Right kidney (tissue), 9 donors: ENCODE measurements at places on chromosomes 2 and 18.

GRCh38 chr2:72925328-72925943, 8.1 kb downstream of the EMX1 start:
- peak; percentile 59 for DNase-seq

- no peak for DNase-seq
Measured at GRCh38 chr2:121888189-121888557, 132.7 kb downstream of the TSN start.

DNA sequence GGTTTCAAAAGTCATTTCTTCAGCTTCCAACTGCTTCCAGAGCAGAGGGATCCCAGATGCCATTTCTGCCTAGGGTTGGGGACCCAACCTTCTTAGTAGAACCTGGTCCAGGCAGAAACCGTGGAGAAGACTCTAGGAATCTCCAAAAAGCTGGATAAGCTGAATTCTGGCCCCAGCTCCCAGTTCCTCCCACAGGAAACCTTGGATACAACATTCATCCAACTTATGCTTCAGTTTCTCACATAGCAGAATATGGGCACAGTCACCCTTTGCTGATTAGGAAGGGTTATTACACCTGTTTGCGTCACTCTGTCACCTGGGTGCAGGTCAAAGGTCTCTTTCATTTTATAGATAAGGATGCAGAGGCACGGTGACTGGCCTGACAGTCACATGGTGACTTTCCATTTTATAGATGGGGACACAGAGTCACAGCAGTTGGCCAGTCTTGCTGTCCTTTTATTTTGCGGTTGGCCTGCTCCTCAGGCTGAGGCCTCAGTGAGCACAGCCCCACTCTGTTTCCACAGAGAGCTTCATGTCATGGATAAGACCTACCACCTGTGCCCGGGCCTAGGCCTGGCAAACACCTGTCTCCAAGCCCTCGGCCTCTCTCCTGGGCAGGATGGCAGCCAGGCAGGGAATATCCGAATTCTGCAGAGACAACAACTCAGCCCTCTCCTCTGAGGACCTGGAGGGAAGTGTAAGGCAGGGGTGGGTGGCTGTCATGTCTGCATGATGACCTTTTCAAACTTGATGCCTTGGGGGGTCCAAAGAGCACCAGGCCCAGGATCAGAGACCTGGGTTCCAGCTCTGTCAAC, 148.8 kb downstream of the SMAD7 start:
- no peak for DNase-seq

DNA sequence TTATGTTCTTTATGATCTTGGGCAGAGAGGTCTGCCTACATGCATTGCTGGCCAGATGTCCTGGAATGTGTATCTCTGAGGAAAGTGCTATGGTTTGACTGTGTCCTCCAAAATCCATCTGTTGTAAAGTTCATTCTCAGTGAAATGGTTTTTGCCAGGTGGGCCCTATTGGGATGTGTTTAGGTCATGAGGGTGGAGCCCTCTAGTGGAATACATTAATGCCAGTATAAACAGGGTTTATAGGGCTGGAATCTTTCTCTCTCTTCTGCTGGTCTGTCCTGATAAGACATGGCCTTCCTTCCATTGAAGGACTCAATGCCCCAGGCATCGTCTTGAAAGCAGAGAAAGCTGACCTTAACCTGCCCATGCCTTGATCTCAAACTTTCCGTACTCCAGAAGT, 258.5 kb downstream of the RPIA start:
- no peak for DNase-seq

- DNase-seq, result no peak
Measured at GRCh38 chr2:20371323-20372025, 20.8 kb upstream of the PUM2 start.

GRCh38 chr18:62140259-62140658, 46.6 kb downstream of the PIGN start:
- no peak for DNase-seq
